ENCODE measurements at places on chromosomes 3 and 15. TPM values are rescaled to one million over a fixed set of nuclear protein-coding genes. Genes with fewer than 3 reads are reported as not detected.

The CHRM5 gene
- not detected for total RNA-seq

The DOCK3 gene
- 3.9 TPM for total RNA-seq

The MASP1 gene
- 129 TPM for total RNA-seq

The KY gene
- total RNA-seq = 16.7 TPM

The SLC24A5 gene
- not detected for total RNA-seq

The FAM81A gene
- total RNA-seq = 11.0 TPM

The ZNF654 gene
- total RNA-seq = 11.9 TPM

The TNFAIP8L3 gene
- total RNA-seq = 8.5 TPM

The BUB1B gene
- total RNA-seq = 2.4 TPM

The FOXB1 gene
- total RNA-seq = not detected

The DNAH12 gene
- not detected for total RNA-seq

The FMN1 gene
- total RNA-seq = 3.3 TPM

The KBTBD12 gene
- 29.7 TPM for total RNA-seq

DNA sequence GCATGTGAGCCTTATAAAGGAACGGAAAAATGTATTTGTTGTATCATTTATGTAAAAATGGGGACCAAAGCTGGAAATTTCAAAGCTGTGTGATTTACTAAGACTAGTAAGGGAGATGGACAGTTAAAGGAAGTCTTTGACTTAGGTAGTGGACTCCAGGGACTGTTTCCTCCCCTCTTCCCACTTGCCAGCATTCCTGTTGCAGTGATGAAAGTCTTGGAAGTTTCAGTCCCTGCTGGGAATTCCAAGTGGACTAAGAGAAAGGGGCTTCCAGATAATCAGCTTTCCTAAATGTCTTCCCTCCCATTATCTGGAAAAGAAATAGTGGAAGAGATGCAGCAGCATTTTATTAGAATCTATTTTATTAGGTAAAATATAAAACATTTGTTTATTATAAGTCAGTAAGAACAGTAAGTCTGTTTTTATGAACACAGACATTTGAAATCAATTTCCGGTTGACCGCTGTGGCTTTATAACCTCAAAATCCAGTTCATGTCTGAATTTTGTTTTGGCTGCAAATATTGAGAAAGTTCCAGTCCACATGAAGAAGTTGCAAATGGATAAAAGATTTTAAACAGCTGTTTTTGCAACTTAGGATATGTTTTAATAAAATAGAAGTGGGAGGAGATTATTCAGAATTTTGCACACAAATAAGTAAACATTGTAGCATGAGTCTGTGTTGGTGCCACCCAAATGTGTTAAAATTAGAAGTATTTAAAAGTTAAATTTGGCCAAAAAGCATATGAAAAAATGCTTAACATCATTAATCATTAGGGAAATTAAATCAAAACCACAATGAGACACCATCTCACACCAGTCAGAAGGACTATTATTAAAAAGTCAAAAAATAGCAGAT lies 141.8 kb downstream of the IL20RB start:
- DNase-seq = no peak

DNA sequence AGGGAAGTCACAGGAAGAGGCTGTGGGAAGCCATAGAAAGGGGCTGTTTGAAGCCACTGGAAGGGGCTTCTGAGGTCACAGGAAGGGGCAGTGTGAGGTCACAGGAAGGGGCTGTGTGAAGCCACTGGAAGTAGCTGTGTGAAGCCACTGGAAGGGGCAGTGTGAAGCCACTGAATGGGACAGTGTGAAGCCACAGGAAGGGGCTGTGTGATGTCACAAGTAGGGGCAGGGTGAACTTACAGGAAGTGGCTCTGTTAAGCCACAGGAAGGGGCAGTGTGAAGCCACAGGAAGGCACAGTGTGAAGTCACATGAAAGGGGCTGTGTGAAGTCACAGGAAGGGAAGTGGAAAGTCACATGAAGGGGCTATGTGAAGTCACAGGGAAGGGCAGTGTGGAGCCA lies 33.1 kb downstream of the GASK1A start:
- no peak for DNase-seq

DNA sequence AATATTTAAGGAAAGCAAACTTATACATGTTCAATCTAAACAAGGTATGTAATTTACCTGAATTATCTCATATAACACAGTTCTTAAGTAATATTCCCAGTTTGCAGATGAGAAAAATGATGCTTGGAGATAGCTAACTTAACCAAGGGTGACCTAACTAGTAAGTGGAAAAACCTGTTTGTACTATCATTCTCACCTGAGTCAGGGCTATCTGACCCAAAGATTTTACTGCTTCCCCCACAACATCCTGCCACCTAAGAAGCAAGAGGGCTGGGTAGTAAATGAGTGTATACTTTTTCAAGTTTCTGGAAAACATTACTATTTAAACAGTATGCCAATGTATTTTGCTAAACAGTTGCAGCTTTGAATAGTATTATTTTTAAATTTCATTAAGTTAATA lies 10.6 kb downstream of the TP63 start:
- no peak for DNase-seq

GRCh38 chr15:94666553-94666952 lies 435.2 kb downstream of the MCTP2 start:
- DNase-seq = no peak

DNA sequence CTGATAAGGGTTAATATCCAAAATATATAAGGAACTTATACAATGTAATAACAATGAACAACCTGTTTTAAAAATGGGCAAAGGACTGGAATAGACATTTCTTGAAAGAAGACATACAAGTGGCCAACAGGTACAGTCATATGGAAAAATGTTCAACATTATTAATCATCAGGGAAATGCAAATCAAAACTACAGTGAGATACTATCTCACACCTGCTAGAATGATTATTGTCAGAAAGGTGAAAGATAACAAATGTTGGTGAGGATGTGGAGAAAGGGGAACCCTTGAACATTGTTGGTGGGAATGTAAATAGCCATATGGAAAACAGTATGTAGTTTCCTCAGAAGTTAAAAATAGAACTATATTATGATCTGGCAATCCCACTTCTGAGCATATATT lies 20.4 kb downstream of the GOLM2 start:
- no peak for DNase-seq

DNA sequence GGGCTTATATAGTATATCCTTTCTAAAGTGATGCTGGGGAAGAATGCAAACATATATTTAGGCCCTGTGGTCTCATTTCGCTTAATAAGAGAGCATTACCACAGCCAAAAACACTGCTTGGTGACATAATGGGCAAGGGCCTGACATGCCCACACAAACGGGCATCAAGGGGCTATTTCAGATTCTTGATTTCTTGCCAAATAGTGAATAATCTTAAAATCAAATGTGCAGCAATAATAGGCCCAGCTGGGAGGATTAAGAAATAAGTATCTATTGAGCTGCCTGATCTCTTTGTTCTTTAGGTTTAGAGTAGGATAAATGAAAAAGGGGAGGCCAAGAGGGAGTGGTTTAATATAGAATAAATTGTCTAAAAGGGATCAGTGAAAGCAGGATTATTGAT lies 241.0 kb upstream of the GBE1 start:
- DNase-seq = no peak

DNA sequence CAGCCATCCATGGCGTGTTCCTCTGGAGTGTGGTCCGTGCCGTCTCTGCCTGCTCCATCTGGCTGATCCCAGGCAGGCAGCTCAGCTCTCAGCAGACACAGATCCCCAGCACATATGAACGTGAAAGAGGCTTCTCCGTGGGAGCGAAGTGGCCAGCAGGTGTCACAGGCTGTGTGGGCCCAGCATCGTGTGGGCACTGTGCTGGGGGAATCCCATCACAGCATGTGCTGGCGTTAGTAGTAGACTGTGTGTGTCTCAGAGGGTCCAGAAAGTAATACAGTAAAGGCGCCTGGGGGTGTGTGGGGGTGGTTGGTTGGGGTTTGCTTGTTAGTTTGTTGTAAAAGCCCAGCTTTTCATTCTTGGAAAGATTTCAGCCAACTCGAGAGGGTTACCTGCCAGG lies 147.6 kb downstream of the IGF1R start:
- no peak for DNase-seq

- DNase-seq = no peak
Measured at GRCh38 chr3:194857469-194858113, 171.9 kb downstream of the FAM43A start.

- DNase-seq = no peak
Measured at GRCh38 chr15:76584868-76585575, 248.4 kb downstream of the ISL2 start.

GRCh38 chr15:77821188-77821958 lies 188.7 kb upstream of the LINGO1 start:
- DNase-seq = peak; percentile 70

GRCh38 chr3:195035345-195036202 lies 235.4 kb downstream of the XXYLT1 start:
- DNase-seq = no peak

GRCh38 chr15:84658788-84659411 lies 901 bp upstream of the NMB start:
- no peak for DNase-seq

DNA sequence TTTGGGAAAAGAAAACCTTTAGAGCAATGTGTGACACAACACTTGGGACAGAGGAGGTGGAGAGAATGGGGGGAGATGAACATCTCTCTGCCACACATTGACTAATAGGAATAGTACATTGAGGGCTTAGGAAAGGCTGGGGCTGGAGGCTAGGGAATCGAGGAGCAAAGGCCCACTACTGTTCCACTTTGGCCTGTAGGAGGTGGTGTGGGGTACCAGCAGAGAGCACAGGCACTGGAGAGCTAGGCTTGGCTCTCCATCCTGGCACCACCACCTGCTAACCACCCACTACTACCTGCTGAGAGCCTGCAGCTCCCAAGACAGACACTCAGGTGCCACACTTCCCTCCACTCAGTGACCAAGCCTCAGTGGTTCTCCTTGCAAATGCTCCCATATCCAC lies 19.4 kb downstream of the CCDC32 start:
- DNase-seq = no peak

GRCh38 chr3:30124435-30125370 lies 481.7 kb upstream of the TGFBR2 start:
- no peak for DNase-seq

DNA sequence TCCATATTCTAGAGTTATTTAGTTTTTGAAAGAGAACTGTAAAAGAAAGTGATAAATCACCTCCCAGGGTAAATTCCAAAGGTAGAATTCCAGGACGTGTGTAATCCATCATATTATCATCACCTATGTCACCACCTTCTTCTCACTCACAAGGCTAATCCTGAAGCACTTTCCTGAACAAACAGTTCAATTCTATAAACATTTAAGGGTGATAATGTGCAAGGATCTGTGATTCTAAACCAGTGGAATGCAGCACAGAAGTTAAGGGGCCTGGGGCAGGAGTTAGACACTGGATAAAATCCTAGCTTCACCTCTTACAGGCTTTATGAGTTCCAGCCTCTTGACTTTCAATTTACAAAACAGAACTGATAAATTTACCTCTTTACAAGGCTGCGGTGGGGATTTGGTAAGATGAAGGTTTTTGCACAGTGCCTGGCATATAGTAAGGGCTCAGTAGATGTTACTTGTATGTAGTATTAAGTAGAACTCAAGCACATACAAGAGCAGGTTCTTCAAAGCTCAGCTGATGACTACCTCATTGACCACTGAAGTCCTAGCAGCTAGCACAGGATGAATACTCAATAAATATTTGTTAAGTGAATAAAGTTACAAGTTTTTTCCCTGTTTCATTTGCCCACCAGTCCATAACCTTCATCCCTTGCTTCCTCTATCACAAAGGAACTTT lies 47.3 kb upstream of the CCDC80 start:
- DNase-seq = no peak

GRCh38 chr3:71436337-71436736 lies 147.2 kb downstream of the FOXP1 start:
- DNase-seq = no peak

- no peak for DNase-seq
Measured at GRCh38 chr3:126111126-126111551, 27.2 kb upstream of the SLC41A3 start.

DNA sequence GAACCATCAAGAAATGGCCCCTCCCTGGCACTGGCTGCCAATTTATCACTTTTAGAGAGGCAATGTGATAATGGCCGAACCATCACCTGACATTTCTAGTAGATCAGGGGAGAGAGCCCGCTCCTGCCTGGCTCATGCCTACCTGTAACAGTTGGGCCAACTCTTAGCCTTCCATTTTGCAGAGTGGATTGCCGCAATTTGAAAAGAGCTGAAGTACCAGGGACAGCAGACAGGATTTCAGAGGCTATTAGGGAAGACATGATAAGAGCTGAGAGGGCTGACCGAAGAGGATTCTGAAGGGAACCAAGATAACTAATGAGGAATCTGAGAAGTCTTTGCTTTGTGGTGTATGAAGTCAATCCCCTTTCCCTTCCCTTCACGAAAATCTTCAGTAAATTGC lies 121.2 kb upstream of the ANKRD28 start:
- DNase-seq = no peak

- DNase-seq = no peak
Measured at GRCh38 chr3:52051444-52051843, 4.9 kb downstream of the DUSP7 start.

GRCh38 chr3:196341137-196341536 lies 2.9 kb upstream of the TM4SF19 start:
- DNase-seq = no peak

DNA sequence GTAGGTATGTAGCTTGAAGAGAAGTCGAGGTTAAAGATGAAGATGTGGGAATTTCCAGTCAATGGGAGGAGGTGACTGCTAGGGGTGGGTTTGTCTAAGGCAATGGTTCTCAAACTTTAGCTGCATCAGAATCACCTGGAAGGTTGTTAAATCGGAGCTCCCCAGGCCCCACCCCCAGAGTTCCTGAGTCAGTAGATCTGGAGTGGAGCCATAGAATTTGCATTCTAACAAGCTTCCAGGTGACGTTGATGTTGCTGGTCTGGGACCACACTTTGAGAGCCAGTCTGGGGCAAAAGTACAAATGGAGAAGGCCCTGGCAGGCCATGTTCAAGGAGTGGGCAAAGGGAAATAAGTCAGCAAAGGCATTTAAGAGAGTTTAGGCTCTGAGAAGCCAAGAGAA lies 69.1 kb downstream of the CMTM8 start:
- DNase-seq = no peak

DNA sequence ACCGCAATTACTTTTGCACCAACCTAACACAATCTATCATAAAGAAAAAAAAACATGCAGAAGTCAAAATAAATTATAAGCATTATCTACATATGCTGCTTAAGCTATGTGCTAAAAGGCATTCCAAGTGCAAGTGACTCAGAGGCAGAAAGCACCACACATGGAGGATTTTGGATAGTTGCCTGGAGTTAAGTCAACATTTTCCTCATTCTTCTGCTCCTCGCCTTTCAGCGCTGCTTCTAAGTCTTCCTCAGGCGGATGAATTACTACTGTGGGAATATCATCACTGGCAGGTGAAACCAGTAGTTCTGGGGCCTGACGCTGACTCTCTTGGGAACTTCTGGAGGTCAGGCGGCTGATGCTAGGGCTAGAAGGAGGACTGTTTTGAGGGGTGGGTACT lies 53.1 kb downstream of the SLC4A7 start:
- DNase-seq = no peak

- no peak for DNase-seq
Measured at GRCh38 chr15:39188314-39188713, 392.6 kb upstream of the THBS1 start.

GRCh38 chr15:39851500-39852092 lies 68.5 kb downstream of the GPR176 start:
- no peak for DNase-seq

Data from Right ventricle myocardium inferior (tissue), 1 donor.